ENCODE measurements at places on chromosomes 16 and 17. TPM values are rescaled to one million over a fixed set of nuclear protein-coding genes. Genes with fewer than 3 reads are reported as not detected.

Gene ZNF778
- polyA plus RNA-seq, result 4.6 TPM

Gene TMIGD1
- 0.89 TPM for polyA plus RNA-seq

Gene UTS2R
- polyA plus RNA-seq, result 0.76 TPM

Gene PPY
- not detected for polyA plus RNA-seq

Gene CYBA
- polyA plus RNA-seq, result 139 TPM

Gene C17orf67
- polyA plus RNA-seq, result 1.6 TPM

Gene EPN2
- polyA plus RNA-seq, result 52.9 TPM

Gene KDM6B
- 14.6 TPM for polyA plus RNA-seq

Gene HOXB1
- 0.17 TPM for polyA plus RNA-seq

Gene HES7
- not detected for polyA plus RNA-seq

Gene SHISA9
- polyA plus RNA-seq, result 2.8 TPM

Gene DNASE1
- 26.4 TPM for polyA plus RNA-seq
